ENCODE measurements at places on chromosomes 7 and 10.

DNA sequence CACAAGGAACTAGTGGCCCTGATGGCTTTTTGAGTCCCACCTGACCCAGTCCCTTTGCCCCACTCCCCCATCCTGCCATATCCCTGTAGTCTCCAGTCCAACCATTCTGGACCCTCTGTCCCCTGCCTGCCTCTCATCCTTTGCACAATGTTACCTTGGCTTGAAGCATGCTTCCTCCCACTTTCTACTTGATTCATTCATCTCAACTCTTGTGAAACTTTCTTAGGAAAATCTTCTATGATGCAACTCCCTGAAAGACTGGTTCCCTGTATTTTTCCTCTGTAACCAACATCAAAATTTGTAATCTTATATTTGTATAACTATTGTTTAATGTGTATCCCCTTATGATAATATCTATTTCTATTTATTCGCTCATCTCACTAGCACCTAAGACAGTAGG is 151.5 kb downstream of the LRRTM3 start:
- DNase-seq = no peak

DNA sequence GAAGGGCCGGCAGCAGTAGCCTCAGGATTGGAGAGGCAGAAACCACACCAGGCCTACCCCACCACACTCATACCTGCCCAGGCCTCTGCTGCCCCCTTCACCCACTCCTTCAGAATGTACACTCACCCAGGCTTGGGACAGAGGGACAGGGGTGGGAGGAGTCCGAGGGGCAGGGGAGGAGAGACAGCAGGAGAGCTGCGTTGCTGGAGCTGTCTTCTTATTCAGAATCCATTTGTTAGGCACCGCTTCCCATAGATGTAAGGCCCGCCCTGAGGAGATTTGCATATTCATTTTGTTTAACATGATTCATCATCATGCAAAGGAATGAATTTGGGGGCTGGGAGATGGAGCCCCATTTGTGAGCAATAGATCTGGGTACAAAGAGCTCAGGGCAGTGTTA is 156.7 kb downstream of the CDH23 start:
- no peak for DNase-seq

- no peak for DNase-seq
Observed at GRCh38 chr7:45180084-45180986, 22.7 kb downstream of the RAMP3 start.

GRCh38 chr10:88343761-88344484 is 239.2 kb downstream of the RNLS start:
- DNase-seq = no peak

- DNase-seq = no peak
Observed at GRCh38 chr7:151454932-151455530, 15.1 kb upstream of the CRYGN start.

GRCh38 chr7:116967983-116968382 is 14.7 kb downstream of the ST7 start:
- DNase-seq = no peak

GRCh38 chr10:70132098-70133029 is at the start of gene AIFM2:
TSS of gene AIFM2 (minus strand) at chr10:70132825. CDS start at chr10:70124084, 8,741 bp downstream.
- DNase-seq = peak; percentile 63

DNA sequence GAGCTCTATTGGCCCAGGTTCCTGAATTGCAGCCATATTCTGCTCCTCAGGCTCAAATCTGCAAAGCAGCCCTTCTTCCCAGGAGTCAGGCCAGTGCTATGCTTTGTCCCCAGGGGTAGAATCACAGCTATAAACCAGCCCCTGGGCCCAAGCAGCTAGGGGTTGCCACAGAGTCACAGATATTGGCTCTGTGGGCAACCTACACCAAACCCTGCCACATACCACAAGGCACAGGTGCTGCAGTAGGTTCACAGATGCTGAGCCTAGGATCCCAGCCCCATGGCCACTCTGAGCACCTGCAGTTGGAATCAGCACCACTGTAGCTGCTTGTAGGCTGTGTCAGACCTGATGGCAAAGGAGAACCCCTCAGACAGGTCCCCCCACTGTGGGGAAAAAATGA is 43.1 kb upstream of the CAMK2B start:
- DNase-seq = no peak

DNA sequence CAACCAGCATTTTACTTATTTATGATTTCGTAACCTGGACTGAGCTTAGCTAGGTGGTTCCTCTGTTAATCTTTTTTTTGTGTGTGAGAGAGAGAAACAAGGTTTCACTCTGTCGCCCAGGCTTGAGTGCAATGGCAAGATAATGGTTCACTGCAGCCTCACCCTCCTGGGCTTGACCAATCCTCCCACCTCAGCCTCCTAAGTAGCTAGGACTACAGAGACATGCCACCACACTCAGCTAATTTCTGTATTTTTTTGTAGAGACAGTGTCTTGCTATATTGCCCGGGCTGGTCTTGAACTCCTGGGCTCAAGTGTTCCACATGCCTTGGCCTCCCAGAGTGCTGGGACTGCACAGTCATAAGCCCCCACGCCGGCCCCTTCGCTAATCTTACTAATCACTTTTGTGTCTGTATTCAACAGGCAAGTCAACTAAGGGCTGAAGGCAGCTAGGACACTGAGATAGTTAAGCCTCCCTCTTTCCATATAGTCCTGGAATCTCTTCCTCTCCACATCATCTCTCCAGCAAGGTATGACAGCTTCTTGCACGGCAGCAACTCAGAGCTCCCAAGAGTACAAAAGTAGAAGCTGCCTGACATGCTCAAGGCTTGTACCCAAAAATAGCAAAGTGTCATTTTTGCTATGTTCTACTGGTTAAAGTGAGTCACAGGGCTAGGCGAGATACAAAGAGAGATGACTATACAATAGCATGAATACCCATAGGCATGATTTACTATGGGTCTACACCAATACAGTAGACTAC is 11.3 kb downstream of the KMT2C start:
- no peak for DNase-seq

DNA sequence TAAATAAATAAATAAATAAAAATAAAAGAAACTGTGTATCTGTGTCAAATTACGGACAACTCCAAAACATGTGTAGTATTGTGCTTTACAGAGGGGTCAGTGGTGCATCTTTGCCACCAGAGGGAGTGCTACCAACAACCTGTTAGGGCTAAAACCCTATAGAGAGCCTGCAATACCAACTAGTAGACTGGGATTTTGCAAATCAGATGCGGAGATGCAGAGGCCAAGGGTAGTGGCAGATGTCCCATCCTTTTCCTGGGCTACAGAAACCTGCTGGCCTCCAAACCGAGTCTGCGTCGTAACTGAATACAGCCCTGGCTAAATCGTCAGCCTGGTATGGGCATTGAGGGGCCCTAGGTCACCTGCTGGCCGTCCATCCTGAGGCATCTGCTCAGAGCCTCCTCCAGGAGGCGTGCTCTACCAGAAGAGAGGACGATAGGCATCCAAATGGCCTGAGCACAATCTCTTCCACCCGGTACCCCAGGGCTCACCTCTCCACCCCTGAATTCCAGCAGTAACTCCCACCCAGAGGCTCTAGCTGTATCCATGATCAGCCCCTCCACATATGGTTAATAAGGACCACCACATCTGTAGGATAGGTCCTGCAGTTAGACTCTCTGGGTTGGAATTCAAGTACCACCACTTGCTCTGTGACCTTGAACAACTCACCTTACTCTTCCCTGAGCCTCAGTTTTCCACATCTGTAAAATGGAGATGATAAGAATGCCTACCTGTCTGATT is 6.2 kb upstream of the RRP12 start:
- DNase-seq = peak; percentile 73

DNA sequence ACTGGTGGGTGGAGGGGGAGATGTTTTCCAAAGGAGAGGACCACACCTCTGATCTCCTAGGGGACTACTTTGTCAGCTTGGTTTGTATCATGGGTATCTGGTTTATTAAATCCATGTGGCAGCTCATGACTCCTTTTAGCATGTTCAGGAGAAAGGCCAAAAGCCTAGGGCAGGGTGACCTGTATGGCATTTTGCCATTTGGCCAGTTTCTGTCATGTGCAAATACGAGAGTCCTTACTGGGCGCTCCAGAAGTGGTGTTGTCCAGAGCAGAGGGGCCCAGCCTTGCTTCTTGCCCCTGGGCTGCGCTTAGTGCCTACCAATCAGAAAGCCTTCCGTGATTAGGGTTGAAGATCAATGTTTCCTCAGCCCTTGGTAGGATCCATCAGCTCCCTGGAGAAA is 31.0 kb downstream of the ADRA2A start:
- DNase-seq = no peak

GRCh38 chr7:68752485-68753178 is 845.6 kb upstream of the AUTS2 start:
- no peak for DNase-seq

- no peak for DNase-seq
Observed at GRCh38 chr7:73606801-73607691, 17.3 kb downstream of the MLXIPL start.

DNA sequence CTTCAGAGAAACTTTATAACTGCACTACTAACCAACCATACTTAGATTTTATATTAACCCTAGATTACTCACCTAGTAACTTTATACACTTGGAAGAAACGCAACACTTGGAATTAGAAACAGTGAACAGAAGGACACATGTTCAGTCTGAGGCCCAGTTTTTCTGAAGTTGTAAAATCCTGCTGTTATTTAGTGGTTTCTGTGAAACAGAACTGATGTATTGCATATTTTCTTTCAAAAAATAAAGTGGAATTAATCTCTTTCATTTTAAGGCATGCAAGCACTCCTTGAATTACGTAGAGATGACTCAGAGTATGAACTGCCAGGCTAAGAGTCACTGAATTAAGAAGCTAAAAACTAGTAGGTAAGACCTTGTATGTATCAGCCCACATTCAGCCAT is 215.8 kb downstream of the SKAP2 start:
- peak; percentile 73 for DNase-seq

DNA sequence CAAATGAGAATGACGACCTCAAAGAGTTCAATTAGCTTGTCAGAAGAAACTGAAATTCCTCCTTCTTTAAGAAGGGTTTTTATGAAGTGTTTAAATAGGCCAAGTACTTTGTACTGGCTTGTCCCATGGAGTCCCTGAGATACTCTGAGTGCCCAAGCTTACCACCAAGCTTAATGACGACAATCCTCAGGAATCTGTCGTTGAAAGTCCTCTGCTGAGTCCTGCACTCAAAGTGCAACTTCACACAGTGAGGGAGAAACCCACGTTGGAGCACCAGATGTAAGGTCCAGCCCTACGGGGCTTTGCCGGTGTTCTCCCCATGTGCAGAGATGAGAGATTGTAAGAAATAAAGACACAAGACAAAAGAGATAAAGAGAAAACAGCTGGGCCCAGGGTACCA is 42.8 kb upstream of the AKR1C2 start:
- no peak for DNase-seq

DNA sequence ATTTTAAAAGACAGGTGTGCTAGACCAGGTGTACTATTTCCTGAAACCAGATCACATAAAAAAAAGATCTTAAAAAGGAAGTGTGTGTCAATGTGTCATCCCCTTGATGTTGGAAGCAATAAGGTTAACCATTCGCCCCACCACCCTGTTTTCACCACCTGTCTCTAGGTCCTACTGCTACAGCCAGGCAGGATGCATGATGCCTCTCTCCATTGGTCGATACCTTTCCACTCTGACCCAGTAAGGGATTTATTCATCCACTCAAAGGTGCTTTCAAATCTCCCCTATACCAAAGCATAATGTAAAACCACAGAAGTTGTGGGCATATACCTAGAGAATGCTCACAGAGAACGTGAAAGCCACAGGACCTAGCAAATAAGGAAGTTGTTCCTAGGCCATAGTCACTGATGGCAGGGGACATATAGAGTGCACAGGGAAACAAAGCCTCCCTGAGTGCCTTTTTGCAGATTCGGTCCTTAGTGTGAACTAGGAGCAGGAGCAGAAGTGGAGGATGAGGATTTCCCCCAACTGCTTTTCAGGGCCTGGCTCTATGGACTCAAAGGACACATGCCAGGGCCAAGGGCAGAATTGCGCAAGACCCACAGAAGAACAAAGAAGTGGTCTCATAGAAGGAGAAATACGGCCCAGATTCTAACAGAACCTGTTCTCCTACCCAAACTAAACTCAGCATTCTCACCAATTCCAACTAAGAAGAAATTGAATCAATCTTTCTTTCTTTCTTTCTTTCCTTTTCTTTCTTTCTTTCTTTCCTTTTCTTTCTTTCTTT is 631.5 kb upstream of the NRP1 start:
- no peak for DNase-seq

DNA sequence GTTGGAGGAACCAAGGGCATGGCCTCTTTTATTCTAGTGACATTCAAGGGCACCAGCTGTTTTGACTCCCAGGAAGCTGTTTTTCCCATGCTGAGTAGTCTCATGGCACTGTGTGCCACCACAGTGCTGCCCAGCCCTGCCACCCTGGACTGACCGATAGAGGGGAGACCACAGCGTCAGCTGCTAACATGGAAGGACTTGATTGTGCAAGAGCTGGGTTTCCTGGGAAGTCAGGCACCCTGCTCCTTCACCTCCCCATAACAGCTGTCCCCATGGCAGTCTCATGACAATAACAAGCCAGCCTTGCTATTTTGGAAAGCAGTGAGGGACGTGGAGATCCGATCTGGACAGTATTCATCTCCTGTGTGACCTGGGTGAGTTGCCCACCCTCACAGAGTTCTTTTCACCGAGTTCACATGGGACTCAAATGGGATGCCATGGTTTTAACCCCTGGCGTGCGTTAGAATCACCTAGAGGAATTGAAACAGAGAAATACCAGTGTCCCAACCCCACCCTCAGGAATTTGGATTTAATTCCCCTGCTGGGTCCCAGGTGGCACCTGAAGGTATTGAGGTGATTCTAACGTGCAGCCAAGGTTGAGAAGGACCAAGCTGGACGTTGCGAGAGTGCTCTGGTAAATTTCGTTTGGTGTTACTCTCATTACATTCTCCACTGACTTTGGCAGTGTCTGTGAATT is 174.8 kb downstream of the CELF2 start:
- no peak for DNase-seq

DNA sequence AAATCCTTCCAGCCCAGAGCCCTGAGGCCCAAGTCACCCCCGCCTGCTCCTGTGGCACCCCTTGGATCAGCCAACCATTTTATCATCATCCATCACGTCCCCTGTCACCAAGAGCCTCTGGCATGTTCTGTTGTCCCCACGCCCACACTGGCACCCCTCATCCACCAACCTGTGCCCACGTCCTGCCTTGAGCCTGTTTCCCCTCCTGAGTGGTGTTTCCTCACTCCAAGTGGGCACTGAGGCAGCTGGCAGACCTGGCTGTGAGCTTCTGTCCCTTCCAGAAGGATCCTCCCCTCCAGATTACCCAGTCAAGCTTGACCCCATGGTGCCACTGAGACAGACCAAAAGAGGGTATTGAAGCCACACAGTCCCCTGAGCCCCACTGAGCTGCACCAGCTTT is 71.4 kb upstream of the ANTXRL start:
- DNase-seq = no peak

DNA sequence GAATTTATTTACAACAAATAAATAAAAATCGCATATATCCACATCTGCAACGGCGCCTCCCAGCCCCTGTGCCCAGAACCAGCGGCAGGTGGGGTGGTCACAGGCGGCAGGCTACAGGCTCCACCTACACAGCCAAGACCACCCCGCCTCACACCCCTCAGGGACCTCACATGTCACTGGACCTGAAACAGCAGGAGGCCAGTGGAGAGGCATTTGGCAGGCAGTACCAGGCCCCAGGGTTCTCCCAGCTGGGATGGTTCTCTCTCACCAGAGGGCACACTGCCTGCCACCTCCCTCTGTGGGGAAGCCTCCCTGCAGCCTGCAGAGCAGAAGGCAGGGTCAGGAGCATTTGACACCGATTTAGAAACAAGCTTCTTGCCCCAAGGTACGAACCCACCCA is 81.5 kb downstream of the MAD1L1 start:
- DNase-seq = no peak
